Adrenal gland (tissue), 19 donors: ENCODE measurements at places on chromosomes 12 and 14. TPM values are rescaled to one million over a fixed set of nuclear protein-coding genes. Genes with fewer than 3 reads are reported as not detected.

Gene ZFHX2
- total RNA-seq, result 4.2 TPM

Gene ADAMTS20
- 0.43 TPM for total RNA-seq

DNA sequence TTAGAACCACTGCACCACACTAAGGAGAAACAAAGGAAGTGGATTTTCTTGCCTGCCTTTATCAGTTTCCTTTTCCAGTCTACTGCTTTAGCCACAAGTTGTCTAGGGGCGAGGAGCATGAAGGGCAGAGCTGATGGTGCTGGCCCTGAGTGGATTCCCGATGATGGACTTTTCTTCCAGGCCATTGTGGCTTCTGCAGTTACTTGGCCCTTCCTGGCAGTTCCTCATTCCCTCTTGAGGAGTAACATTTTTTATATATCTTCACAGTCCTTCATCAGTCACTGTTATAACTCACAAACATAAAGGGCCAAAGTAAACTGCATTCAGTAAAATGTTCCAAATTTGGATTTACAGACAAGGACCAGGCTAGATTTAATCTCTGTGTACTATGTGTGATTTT is 61.2 kb upstream of the SRSF5 start:
- no peak for DNase-seq

Gene FAM222A
- total RNA-seq, result 27.7 TPM

DNA sequence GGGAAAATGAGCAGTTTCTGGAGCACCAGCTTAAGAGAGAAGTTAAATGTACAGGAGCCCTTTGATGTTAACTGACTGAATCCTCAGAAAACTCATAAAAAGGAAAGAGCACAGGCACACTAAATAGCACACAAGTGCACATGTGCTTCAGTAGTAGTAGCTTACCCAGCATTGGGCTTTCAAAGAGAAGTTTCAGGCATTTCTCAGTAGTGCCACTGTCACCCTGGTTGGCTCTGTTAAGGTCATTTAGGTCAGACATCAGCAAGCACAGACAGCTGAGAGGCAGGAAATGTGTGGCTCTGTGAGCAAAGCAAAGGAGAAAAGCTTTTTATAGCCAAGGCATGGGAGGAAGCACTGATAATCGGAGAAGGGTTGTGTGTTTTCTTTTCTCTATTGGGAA is 96.3 kb upstream of the HIF1A start:
- no peak for DNase-seq

Gene LGALS3
- 11.6 TPM for total RNA-seq

DNA sequence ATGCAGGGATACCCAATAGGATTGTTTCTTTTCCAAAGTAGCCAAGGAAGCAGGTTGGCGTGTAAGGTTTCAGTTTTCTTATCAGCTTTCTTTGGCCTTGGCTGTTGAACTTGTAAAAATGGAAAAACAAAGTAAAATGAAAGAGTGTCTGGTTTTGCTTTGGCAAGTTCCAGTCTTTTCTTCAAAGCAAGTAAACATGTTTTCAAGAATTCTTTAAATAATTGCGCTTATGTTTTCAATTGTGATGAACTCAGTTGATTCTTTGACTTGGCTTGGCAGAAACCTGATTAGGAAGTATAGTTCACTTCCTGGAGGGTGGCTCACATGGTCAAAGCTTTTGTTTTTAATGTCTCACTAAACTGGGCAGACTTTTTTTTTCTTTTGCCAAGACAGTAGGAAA is 112.2 kb upstream of the USP44 start:
- no peak for DNase-seq
